ENCODE measurements at places on chromosomes 4 and X.
A peak's percentile ranks its signal among the peaks of the same experiment; 100 is the strongest.

DNA sequence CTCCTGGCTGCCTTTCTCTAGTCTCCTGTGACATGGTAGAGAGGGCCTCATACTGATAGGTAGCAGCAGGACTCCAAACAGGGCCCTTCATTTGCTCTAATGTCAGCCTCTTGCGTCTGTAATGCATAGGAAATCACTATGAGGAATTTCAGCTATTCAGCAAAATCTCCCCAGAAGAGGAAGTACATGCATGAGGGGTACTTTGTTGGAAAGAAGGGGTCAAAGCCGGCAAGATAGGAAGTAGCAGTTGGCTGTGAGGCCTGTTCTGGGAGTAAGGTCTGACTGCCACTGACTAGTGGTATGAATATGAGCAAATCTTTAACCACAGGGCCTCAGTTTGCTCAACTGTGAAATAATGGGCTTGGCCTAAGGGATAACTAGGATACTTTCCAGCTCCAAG lies 283.2 kb downstream of the ARHGAP10 start:
- DNase-seq, result no peak

- no peak for DNase-seq
These were observed 320.8 kb downstream of the ADAM29 start for GRCh38 chr4:175238827-175239517.

DNA sequence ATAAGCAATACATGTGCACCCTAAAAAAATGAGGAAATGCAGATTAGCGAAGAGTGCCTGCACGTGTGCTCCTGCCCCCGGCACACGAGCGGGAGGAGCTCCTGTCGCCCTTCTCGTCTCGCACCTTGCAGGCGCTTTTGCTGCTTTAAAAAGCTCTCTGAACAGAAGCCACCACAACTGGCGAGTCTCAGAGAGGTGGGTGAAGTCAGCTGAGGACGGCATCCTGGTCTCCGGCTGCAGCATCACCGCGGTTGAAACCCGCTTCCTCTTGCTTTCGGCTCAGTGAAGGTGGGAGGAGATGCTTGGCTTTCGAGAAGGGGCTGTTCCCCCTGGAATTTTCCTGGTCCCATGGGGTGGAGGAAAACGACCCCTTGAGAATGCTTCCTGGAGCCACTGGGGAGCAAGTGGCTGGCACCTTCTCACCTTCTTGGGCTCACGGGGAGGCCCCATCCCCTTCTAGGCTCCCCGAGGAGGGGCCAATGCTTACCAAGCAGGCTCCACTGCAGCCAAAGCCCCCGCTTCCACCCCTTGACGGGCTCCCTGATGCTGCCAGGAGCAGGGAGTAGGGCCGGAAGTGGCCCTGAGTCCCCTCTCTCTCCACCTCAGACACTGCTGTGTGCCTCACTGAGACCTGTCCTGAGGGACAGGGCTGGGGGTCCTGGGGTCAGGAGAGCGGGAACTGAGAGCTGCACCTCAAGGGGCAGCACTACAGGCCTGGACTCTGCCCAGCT lies 29.2 kb upstream of the MXD4 start:
- DNase-seq, result peak; percentile 27

DNA sequence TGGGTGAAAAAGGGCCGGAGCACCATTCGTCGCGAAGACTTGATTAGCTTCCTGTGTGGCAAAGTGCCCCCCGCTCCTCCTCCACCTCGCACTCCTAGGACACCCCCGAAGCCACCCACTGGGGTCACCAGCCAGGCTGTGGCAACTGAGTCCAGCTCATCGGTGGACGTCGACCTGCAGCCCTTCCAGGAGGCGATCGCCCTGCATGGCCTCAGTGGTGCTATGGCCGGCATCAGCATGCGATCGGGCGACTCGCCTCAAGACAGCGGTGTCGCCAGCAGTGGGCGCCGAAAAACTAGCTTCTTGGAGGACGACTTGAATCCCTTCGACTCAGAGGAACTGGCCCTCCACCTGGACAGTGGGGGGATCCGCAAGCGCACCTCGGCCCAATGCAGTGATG lies 126.8 kb upstream of the CXorf66 start:
- DNase-seq, result no peak

DNA sequence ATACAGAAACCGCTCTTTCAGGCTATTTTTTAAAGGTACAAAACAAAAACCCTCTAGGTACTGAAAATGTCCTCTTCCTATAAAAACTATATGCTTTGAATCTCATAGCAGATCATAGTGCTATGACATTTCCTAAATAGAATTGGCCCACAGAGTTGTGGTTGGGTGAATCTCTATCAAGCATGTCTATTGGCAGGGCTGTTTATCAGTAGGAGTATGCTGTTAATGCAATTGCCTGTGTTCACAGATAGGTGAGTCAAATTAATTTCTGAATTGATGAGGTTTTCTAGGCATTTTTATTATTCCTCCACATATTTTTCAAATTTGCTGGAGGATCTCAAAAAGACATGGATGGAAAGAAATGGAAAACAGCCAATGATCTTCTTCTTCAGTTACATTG lies 73.9 kb downstream of the QRFPR start:
- no peak for DNase-seq

DNA sequence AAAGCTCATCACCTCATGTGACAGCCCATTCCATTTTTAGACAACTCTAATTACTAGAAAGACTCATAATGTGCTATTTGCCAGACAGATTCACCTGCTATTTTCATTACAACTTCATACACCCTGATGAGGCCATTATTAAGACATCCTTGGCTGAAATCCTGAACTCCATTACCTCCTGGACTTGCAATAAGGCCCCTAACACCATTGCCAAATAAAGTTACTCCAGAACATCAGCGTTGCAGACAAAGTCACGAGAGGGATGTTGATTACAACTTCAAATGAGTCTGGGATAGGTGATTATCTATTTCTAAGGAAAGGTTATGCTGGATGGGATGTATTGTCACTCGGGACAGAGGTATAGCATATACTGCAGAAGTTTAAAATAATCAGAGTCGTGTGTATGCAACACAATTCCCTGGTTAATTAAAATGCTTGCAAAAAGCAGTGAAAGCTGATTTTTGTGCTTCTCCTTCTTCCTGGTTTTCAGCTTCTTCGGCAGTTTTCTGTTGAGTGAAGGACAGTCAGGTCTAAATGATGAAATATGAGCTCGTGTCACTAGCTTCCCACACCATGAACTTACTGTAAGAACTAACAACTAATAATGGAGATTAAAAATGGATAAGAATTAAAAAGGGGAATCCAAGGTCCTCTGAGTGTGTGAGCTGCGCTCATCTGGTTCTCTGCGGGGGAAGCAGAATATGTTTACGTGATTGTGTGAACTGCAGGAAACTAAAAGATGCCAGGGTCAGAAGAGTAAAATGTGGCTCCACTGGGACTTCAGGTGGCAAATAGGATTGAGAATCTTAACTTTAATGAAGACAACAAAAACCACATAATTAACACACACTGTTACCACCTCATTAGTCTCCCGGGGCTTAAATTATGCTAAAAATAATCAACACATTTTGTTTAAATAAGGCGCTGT lies 17.6 kb upstream of the SOD3 start:
- DNase-seq, result no peak

DNA sequence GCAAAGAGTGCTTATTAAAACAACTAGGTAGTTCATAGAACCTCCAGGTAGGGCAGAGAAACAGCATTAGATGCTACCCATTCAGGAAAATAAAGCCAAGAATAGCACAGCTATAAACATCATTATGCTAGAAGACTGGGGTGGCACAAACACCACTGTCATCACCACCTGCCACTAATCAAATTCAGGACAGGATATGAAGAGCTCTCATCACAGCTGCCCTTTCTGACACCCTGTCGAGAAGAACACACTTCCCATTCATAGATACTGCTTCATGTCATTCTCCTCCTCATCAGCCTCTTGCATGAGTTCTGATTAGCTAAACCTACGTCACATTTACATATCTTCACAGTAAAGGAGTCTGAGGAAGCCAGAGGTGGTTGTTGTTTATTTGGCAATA lies 692.3 kb upstream of the HS3ST1 start:
- no peak for DNase-seq

GRCh38 chr4:23770011-23770410 lies 119.8 kb downstream of the PPARGC1A start:
- DNase-seq, result no peak

- DNase-seq, result no peak
These were observed 1.5 kb upstream of the FATE1 start for GRCh38 chrX:151714362-151714761.

GRCh38 chr4:10454726-10455125 lies 2.5 kb downstream of the ZNF518B start:
- DNase-seq, result no peak

DNA sequence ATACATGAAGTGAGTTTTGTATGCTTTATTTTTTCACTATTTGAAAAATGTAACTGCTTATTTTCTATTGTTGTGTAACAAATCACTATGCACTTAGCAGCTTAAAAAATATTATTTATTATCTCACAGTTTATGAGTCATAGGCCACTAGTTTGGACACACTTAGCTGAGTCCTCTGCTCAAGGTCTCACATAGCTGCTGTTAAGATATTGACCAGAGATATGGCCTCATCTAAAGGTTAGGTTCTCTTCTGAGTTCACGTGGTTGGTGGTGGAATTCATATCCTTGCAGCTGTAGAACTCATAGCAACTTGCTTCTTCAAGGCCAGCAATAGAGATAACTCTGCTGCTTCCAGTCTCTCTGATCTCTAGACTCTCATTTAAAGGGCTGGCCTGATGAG lies 534.4 kb downstream of the SPRY1 start:
- no peak for DNase-seq

GRCh38 chr4:100742045-100742444 lies 224.2 kb upstream of the EMCN start:
- DNase-seq, result no peak

GRCh38 chr4:174581901-174582300 lies 59.6 kb upstream of the HPGD start:
- DNase-seq, result no peak

DNA sequence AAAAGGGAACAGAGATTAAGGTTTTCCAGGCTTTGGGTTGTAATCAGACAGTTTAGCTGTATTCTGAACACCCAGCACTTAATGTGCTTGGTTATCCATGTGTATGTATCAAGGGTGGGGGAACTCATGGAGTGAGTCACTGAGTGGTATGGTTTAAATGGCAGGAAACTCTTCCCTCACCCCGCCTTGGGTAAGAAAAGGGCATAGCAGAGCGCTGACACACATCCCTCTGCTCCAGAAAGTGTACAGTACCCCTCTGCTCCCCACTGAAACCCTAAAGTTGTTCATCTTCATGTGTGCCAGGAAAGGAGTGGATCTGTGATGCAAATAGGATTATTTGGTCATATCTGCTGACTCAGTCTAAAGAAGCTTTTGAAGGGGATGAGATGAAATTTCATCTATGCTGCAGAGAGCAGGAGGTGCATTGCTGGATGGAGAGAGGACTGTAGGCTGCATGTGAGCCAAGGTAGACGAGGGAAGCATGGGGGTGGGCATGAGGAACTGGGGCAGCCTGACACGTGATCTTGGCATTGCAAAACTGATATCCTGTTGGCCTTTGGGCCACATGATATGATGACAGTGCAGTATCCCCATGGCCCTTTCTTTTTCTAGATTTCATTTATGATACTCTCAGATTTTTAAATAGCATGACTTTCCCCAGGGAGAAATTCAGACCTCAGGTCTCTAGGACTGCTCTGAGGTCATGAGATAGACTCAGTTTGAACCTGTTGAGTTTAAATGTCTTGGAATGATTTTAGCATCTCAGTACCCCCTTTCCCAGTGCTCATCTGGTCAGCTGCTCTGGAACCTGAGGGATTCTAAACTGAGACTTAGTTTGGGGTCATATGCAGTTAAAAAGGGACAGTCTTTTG lies 84.8 kb downstream of the TMEM164 start:
- no peak for DNase-seq
